NCI-H446 treated with DMSO at 0.1 percent for 48 hours (cell line): ENCODE measurements at places on chromosomes 3 and 15.

GRCh38 chr3:359672-360071 lies 163.1 kb downstream of the CHL1 start:
- DNase-seq: no peak

DNA sequence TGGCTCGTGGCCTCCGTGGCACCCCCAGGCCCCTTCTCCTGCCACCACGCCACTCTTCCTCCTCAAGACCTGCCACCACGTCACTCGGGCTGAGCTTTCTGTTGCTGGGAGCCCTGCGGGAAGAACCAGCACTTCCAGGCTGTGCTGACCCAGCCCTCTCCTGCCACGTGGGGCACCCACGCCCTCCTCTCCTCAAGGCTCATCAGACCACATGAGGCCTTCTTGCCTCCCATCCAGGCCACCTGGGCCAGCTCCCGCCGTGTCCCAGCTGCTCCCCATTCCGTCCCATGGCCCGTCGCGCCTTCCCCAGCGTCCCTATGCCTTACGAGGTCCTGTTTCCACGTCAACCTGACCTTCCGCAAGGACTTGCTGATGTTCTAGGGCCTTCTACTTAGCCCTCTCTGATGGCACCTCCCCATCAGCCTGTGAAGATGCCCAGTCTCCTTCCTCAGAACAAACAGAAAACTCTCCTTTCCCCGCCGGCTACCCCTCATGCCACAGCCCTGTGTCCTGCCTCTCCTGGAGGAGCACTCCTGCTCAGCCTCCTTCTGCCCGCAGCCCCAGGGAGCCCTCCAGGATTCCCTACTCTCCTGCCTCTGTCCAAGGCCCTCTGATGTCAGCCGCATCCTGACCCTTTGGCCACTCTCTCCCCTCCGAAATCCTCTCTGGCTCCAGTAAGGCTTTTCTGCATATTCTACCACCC lies 71.1 kb upstream of the BLM start:
- DNase-seq: no peak

GRCh38 chr3:56787258-56787775 lies 14.4 kb downstream of the ARHGEF3 start:
- no peak for DNase-seq

DNA sequence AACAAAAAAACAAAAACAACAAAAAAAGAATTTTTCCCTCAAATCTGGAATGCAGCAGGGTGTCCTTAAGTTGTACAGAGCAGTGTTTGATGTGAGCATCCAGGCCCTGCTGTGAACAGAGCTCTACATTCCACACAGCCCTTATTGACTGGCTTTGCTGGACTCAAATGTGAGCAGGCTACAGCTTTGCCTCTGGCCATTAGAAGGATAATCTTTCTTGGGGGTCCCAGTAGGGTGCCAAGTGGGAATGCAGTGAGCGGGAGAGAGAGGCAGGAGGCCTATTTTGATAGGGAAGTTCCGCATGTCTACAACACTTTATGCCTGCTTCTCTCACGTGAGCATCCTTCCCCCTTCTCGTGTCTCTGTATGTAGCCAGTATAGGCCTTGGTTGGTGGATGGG lies 34.4 kb upstream of the TPRG1 start:
- no peak for DNase-seq

DNA sequence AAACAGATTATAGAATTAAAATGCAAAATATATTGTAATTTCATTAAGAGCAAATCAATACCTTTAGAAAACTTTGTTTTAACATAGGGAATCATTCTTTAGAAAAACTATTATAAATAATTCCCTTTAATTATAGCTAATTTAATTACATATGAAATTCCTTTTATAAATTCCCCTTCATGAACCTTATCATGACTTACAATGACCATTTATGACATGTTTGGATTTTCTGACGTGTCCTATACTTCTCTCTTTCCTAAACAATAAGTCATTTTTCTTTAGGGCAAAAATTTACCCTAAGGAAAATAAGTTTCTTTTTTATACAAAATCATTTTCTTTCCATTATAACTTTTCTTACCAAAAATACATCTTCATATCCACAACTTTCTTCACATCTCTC lies 37.8 kb downstream of the PRR20G start:
- DNase-seq: no peak

DNA sequence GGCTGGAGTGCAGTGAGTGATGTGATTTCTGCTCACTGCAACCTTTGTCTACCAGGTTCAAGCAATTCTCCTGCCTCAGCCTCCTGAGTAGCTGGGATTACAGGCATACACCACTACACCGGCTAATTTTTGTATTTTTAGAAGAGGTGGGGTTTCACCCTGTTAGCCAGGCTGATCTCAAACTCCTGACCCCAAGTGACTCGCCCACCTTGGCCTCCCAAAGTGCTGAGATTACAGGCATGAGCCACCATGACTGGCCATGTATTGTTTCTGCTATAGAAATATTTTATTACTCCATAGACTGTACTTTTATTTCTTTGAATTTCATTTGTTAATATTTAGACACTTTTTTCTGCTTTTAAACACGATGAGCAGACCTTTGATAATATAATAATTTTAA lies 60.4 kb downstream of the GTF2E1 start:
- DNase-seq: no peak

DNA sequence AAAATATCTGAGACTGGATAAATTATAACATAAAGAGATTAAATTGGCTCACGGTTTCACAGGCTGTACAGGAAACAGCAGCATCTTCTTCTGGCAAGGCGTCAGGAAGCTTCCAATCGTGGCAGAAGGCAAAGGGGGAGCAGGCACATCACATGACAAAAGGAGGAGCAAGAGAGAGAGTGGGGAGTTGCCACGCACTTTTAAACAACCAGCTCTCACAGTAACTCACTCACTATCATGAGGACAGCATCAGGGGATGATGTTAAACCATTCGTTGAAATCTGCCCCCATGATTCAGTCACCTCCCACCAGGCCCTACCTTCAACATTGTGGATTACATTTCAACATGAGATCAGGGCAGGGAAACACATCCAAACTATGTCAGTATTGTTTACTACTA lies 114.5 kb upstream of the SPATA16 start:
- DNase-seq: no peak

- no peak for DNase-seq
Measured at GRCh38 chr15:83458381-83458780, 11.2 kb downstream of the SH3GL3 start.

GRCh38 chr3:38205472-38205805 lies 40.1 kb downstream of the OXSR1 start:
- DNase-seq: no peak

DNA sequence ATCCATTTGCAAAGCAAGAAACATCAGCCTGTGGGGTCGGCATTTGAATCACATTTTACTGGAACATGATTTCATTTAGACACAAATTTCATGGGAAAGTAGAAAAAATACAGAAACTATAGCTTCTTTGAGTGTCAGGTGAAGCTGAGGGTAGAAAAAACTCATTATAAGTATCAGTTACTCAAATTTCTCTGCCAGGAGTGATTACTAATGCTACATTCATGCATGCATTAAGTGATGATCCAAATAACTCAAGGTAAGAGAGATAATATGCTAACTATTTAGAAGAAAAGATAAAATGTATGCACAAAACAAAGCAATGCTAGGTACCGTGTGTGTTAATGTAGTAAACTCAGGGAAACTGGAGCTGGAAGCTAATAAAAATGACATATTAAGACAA lies 406.0 kb downstream of the GAP43 start:
- no peak for DNase-seq
